Hepatocyte (in vitro differentiated cells): ENCODE measurements at places on chromosomes 1 and 21. TPM values are rescaled to one million over a fixed set of nuclear protein-coding genes. Genes with fewer than 3 reads are reported as not detected.

Gene GPR37L1
- 0.39 and 0.47 TPM in 2 replicates for polyA plus RNA-seq

Gene RNF19B
- 11.5 and 15.5 TPM in 2 replicates for polyA plus RNA-seq

Gene CCDC185
- polyA plus RNA-seq = not detected in 2 replicates

Gene PIK3R3
- 8.4 and 9.9 TPM in 2 replicates for polyA plus RNA-seq

Gene GPR25
- not detected in 2 replicates for polyA plus RNA-seq

Gene KRTAP12-2
- polyA plus RNA-seq = not detected in 2 replicates

Gene CD1B
- polyA plus RNA-seq = not detected in 2 replicates

Gene RIPPLY3
- polyA plus RNA-seq = 0.11 and 1.0 TPM in 2 replicates

Gene CDK11B
- polyA plus RNA-seq = 15.3 and 21.3 TPM in 2 replicates

Gene IQGAP3
- polyA plus RNA-seq = 3.1 and 5.7 TPM in 2 replicates

Gene TMPRSS3
- 1.4 and 1.5 TPM in 2 replicates for polyA plus RNA-seq

Gene PLA2G2F
- not detected in 2 replicates for polyA plus RNA-seq

Gene PDE9A
- 14.3 and 18.2 TPM in 2 replicates for polyA plus RNA-seq

Gene TEDDM1
- not detected in 2 replicates for polyA plus RNA-seq

Gene LIN28A
- polyA plus RNA-seq = 0.13 and 0.23 TPM in 2 replicates

Gene C1orf167
- 0.37 TPM in 1 of 2 replicates, not detected in the other for polyA plus RNA-seq
